ENCODE measurements at places on chromosomes 5 and 9.

- DNase-seq = peak; percentile 62
These were observed 134.1 kb downstream of the TRPM6 start for GRCh38 chr9:74753650-74754049.

- DNase-seq = no peak
These were observed 45.3 kb downstream of the SYK start for GRCh38 chr9:90846770-90847419.

DNA sequence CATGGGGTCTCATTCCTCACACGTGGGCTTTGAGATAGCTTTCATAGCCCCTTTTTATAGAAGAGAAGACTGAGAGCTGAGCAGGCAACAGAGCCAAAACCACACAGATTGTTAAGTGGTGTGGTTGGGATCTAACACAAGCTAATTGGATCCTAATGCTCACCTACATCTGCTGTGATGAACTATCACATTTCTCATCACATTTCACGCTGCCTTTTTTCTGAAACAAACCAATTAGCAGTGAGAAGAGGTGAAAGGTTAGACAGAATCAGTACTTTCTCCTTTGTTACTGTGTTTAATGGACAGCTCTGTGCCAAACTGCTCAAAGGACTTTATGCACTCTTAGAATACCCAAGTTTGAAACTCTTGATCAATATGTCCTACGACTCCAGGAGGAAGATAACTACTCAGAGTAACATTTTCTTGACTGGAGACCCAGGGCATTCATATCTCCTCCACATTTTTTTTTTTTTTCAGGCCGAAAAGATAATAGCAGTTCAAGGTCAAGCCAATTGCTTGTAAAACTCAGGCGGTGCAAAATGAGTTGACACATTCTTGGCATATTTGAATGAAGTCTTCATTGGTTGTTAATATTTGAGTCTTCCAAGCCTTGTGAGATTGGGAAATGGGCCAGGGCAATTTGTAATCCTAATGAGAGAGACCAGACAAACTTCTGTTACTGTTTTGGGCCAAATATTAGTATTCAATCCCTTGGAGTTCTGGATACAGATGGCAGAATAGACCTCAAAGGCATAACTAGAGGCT lies 138.4 kb downstream of the KCTD16 start:
- peak; percentile 51 for DNase-seq

DNA sequence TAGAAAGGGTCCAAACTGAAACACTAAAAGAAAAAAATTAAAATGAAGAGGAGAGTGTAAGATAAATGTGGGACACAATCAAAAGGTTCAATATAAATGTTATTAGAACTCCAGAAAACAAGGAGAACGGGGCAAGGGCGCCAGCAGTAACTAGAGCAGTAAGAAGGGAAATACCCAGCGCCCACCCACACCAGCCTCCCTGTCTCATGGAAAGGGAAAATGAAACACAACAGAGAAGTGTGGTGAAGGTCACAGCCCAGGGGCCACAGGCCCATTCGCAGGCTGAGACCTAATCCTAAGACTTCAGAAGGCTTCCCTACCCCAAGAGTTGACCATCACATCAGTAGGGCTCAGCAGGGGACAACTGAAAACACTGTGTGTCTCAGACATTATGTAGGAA lies 45.8 kb upstream of the CLK4 start:
- DNase-seq = no peak

DNA sequence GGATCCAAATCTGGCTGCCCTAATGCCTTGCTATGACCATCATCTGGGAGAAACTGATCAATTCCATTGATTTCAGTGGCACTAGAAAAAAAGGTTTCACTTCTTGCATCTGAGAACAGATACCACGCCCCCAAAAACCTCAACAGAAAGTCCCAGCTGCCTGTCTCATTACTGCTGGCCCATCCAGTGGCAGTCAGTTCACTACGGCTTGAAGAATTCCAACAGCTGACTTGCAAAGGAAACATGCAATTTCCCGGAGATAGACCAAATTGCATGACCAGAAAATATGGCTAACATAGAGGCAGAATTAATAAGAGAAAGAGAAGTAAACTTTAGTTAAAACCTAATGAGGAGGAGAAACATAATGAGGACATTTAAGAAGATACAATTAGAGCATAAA lies 48.6 kb downstream of the UGCG start:
- DNase-seq = no peak

- peak; percentile 6 for DNase-seq
These were observed 188.7 kb downstream of the EBF1 start for GRCh38 chr5:158910782-158911692.

GRCh38 chr5:96969366-96969765 lies 33.5 kb downstream of the LNPEP start:
- DNase-seq = no peak

- no peak for DNase-seq
These were observed 9.9 kb downstream of the GFI1B start for GRCh38 chr9:132988244-132989013.

DNA sequence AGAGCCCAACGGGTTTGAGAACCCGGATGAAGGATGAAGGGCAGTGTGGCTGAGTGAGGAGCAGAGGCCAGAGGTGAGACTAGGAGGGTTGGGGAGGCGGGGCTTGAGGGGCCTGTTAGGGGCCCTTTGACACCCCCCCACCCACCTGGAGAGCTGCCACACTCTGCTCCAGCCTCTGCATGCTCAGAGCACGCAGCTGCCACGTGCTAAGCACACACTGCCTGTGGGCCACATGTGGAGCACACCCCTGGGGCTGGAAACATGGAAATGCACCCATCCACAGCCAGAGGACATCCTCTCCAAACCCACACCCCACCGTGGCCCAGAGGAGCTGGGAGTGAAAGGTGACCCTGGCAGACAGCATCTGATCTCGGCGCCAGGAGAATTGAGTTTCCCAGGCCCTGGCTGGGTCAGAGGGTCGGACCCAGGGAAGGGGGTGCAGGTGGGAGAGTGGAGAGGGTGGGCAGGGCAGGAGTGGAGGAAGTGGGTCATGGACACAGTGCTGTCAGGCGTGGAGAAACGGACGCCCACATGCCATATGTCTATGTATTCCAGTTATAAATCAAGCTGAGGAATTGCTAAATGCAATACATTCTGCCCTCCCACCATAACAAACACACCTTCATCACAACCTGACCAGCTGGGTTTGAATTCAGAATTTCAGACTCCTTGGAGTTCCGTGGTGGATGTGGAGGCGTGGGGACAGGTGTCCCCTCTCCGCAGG lies 5.9 kb downstream of the DNM1 start:
- DNase-seq = no peak

DNA sequence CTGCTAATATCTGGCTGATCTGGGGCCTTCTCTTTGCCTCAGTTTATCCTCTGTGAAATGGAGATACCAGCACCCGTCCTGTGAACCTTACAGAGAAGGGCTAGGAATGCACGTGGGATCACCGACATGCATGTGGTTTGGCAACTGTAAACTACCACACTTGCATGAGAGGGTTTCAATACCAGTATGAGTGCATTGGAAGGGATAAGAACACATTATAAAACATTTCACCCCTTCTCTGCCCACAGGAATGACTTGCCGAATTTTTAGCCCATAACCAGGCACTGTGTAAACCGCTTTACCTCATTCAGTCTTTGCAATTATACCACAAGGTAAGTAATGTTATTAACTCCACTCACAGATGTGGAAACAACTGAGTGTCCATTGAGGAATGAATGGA lies 8.9 kb upstream of the RAB14 start:
- DNase-seq = no peak

- no peak for DNase-seq
These were observed 241.5 kb downstream of the TLE4 start for GRCh38 chr9:79813258-79813638.

- no peak for DNase-seq
These were observed 21.1 kb upstream of the ZBTB34 start for GRCh38 chr9:126839301-126839700.

DNA sequence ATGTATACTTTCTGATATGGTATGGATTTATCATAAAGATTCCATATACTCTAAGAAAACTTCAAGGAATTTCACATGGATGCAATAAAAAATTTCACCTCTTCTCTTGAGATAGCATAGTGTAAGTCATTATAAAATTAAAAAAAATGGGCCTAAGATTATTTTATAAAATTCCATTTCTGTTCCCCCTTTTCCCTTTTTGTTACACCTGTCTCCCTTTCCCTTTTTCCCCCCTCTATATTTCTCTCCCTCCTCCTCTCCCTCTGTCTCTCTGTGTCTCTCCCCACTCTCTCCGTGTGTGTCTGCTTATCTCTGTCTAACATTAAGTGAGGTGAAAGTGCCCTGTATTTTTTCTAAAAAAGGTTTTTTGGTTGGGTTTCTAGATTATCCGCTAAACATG lies 180.2 kb downstream of the NIPBL start:
- DNase-seq = no peak

DNA sequence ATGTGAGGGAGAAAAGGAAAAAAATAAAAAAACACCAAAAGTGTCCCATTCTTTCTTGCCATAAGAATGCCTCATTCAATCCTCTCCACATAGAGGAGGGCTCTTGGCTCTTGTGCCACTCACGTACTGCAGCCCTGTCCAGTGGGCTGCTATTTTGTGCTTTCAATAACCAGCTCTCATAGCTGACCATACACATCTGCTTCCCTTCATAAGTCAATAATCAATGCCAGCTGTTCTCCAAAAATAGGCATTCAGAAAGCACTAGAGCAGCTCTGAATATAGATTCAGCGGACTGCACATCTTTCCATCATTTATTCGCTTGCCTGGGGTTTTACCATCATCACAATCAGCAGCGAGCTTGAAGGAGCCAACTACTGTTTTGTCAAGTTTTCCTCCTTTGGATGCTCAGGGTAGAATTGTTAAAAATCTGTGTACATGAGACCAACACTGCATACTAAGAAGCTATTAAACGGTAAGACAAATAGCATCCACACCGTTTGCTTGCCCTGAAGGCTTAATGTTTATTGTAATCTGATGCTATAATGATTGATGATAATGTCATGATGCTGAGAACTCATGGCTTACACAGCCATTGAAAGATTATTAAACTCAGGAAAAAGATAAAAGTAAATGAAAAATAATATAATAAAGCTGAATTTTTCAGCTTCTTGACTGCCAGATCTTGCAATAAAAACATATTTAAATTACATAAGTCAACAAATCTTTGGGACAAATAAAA lies 80.0 kb downstream of the OXCT1 start:
- no peak for DNase-seq

DNA sequence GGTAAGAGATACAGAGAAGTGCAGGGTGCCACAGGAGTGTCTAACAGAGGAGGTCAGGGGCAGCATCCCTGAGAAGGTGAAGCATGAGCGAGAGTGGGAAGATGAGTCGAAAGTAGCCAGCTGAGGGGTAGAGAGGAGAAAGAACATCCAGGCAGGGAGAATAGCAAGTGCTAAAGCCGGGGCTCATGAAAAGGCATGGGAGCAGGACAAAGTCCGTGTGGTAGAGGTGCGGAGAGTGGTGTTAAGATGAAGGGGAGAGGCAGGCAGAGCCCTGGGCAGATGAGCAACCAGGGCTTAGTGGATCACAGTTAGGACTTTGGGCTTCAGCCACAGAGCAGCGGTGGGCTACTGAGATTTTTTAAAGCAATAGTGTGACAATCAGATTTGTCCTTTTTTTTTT lies 10.5 kb downstream of the SLC22A5 start:
- DNase-seq = no peak

- no peak for DNase-seq
These were observed 276.3 kb downstream of the SAXO1 start for GRCh38 chr9:18756712-18757125.

DNA sequence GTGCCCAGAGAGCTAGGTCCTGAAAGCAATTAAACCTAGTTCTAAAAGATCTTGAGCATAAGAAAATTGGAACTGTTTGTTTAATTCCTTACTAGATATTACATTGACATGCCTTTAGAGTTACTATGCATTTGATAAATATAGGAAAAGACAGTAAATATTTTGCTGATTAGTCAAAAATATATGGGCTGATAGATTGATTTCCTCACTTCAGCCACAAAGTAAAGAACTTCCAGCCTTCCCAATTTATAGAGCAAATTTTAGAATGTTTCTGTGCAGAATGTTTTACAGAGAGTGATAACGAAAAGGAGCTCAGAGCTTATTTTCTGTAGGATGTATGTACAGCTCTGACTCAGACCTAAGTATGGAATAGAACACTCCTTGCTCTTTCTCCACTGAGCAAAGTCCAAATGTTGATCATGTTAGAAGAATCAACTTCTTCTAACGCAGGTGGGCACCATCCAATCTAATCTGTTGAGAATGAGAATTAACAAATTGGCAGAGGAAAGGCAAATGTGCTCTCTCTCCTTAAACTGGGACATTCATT lies 72.9 kb upstream of the PAM start:
- DNase-seq = no peak

- DNase-seq = peak; percentile 98
These were observed 53.7 kb downstream of the ZNF462 start for GRCh38 chr9:106916466-106917235.

DNA sequence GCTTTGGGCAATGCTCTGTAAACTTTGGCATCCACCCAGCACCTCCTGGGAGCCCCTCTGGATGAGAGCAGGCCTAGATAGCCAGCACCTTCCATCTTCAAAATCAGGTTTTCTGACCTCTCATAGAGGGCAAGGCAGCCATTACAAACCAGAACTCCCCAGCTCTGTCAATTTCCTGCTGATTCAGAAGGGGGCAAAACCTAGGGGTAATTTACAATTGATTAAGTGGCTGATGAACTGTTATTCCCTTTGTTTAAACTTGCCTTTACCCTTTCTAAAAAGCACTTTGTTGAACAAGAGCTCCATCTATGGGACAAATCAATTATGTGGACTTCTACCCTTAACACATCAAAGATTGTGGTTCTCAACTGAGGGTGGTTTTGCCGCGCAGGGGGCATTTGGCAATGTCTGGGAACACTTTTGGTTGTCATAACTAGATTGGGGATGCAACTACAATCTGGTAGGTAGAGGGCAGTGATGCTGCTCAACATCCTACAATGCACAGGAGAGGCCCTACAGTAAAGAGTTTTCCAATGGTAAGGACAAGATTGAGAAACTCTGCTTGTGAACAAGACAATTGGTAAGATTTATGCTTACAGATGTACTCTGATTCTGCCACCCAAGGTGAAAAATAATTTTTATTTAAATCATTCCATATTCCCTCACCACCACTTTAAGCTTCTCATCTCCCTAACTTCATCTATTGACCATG lies 184.1 kb downstream of the MARCHF11 start:
- peak; percentile 36 for DNase-seq

GRCh38 chr9:120443489-120443888 lies 136.5 kb downstream of the CDK5RAP2 start:
- peak; percentile 76 for DNase-seq

GRCh38 chr5:33583332-33583731 lies 142.6 kb downstream of the TARS1 start:
- no peak for DNase-seq

- no peak for DNase-seq
These were observed 12.1 kb upstream of the SLC25A51 start for GRCh38 chr9:37915911-37916470.

DNA sequence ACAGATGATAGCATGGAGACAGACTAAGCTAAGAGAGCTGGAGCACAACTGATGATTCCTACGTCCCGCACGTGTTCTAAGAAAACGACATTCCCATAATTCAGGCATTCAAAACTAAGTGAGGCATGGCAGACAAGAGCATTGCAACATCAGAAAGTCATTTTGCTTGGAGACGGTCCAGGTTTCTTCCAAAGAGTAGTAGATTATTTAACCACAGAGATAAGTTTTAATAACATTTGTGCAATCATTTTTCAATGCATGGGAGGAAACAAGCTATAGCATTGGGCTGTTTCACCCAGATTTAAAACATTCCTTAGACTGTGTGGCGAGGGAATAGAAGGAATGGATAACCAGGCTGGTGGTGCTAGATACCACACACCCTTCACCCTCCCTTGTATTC lies 117.2 kb downstream of the APBA1 start:
- peak; percentile 99 for DNase-seq

Measured in kidney glomerular epithelial cell (primary cell).